ENCODE measurements at places on chromosomes 3 and 15.

DNA sequence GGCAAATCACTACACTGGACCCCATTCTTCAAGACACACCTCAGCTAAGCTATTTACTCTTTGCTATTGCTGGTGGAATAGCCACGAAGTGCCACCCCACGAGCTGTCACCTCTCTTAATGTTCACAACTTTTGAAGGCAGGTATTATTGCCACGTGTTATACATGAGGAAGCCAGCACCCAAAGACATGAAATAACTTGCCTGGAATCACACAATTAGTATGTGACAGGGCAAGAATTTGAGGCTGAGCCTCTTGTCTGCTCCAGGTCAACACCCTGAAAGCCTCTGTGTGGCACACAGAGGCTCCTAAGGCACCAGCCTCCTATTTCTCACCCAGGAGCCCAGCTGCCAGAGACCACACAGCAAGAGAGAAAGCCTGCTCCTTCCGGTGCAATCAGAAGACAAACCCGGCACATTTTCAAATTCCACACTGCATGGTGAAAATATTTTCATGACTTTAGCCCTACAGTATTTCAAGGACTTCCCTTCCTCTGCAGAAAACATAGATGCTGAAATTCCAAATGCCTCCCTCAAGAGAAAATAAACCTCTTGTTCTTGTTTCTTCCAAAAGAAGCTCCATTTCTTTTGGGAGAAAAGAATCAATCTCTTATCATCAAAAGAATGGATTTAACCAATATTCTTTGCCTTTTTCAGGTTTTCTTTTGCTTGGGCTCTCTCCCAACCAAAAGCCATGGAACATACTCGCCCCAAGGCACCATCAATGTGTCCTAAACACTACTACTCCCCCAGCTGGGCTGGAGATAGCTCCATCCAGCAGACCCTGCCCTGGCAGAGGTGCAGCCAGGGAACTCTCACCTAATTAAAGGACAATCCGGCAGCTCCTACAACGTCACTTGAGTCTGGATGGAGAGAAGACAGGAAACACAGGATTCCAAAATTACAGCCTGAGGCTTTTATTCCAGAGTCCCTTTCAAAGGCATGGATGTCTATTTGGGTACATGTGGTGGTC, 84.7 kb upstream of the THBS1 start:
- no peak for DNase-seq

DNA sequence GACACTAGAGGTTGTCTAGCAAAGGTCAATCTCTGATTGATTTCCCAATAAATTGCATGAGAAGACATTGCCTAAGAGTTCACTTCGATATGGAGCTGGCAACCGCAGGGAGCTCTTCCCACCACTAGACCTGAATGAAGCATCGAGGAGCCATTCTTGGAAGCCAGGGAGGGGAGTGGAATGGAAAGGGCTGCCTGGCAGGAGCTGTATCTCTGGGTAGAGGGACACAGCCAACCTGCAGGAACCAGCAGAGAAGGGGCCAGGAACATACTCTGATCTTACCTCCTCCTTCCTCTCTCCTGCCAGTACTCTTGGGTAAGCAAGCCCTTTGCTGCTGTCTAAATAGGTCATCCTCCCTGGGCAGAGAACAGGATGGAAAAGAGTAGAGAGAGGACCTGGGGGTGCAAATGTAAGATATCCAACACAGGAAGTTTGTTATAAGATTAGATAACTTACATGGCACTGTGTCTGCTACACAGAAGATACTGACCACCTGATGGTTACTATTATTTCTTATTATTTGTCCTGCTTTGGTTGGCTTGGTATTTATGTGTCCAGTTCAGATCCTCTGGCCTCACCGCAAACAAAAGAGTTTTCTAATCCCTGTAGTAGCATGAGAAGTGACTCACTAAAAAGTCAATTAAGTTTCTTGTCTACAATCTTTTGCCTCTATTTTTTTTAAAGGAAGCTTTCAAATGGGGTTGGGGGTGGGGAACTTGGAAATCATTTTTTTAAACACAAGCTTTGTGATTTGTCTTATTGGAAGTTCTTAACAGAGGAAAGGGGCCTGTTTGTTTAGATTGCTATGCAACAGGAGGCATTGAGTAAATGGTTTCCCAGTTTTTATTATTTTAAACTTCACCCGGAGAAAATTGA, 156.7 kb upstream of the TSC22D2 start:
- no peak for DNase-seq

GRCh38 chr3:113654851-113655250, 41.6 kb downstream of the USF3 start:
- DNase-seq: no peak

DNA sequence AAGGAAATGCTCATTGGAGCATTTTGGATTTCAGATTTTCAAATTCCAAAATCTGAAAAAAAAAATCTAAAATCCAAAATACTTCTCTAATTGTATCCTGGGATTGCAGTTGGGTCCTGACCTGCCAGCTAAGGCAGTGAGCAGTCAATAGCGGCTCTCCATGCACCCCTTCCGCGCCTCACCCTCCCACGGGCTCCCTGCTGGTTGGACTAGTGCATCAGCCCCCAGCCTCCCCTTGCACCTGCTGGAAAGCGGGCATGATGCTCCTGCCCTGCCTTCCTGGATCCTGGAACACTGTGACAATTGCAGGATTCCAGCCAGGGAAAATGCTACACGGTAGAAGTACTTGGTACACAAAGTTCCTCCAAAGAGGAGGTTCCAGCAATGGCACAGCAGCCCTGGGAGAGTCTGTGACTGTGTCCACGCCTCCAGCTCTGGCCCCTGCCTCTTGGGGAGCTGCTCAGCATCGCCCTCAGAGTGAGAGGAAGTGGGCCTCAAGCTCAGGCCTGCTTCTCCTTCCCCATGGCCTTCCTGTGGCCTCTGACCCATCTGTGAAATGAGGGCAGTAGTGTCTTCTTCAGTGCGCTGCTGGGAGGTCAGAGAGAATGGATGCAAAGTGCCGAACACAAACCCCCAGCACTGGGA, 39.5 kb upstream of the CHRNB4 start:
- DNase-seq: no peak

DNA sequence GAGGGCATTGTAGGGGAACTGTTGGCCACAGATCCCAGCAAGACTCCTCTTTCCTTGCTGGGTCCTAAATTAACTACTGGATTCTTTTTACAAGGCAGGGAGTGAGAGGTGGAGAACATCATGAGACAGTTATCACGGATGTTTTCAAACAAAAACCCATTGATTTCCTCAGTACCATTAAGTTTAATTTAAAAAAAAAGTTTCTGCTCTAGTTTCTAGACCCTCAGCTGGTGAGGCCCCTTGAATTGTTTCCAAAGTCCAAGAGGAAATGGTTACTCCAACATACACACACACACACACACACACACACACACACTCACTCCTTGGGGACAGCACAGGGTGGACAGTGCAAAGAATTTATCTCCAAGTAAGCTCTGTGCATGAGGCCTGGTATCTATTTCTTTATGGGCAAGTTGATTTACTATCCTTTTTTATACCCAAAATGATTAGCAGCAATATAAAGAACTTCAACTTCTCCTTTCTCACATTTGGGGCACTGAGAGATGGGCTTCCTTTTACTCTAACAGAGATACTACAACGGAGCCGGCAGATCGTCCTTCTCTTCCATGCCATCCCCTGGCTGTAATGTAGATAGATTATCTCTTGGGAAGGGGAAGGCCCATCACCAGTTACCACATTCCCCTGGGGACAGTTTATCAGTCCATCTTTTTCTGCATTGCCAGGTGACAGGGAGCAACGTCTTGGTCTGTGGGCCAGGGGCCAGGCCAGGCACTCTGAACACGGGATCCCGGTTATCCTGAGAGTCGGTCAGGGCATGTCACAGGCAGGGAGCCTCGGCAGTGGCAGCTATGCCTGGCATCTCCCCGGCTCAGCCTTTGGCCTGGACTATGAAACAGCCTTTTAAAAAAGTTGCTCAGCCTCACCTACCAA, 54.7 kb downstream of the CORO2B start:
- DNase-seq: no peak

DNA sequence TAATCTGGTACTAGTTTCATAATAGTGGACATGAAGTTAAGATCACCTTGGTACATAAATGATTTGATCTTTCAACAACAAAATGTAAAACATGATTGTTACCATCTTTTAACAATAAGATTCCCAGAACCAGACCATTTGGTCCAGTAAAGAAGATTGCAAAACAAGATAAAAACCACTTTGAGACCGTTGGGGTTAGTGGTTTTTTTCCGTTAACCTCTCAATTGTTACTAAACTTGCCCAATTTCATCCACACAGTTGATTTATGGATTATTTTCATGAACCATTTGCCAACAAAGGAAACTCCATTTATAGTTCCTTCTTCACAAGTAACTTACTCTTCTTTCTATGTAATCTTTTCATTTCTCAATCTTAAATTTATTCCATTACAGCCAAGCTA, 53.8 kb downstream of the ATP8B4 start:
- no peak for DNase-seq

DNA sequence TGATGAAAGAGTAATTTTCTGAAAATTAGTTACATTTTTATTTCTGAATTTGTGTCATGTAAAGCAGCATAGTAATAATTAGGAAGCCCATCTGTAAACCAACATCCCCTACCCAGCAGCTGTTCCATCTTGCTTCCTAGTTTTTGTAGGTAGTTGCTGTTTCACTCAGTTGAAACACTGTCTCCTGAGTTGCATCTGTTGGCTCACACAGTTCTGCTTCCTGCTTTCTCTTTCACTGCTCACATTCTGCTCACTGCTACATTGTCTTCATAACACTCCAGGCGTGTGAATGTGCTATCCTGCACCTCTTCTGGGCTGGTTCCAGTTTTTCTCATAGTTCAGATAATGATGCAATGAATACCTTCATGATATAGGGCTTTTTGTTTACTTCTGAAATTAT, 123.4 kb downstream of the EPHB1 start:
- DNase-seq: peak; percentile 4

GRCh38 chr3:124582196-124582595, 148.1 kb upstream of the UMPS start:
- no peak for DNase-seq

DNA sequence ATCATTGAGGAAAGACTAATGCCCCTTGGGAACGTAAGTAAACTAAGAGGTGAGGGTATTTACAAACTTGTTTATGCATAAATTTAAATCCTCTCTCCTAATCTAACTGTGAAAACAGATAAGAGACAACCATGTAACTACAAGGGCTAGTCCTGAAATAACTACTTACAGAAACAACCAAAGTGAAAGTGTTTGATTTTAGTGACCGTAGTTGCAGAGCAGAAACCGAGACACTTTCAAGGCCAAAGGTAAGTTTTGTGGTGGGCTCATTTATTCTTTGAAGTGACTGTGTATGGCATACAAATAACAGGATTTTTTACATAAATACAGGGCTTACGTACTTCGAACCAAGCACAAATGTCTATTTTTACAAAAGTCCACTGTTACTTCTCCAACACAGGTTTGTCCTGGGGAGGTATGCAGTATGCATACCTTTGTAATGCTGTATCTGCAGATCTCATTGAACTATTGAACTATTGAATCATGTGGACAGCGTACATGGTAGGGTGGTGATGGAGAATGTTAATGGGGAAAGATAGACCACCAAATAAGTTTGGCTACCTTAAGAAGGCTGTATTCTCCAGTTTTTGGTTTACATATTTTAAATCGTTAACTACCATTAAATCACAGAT, 99.6 kb upstream of the RBMS3 start:
- DNase-seq: no peak

GRCh38 chr15:73109765-73110164, 57.5 kb downstream of the NEO1 start:
- no peak for DNase-seq

GRCh38 chr3:195015021-195015420, 255.9 kb downstream of the XXYLT1 start:
- DNase-seq: no peak

DNA sequence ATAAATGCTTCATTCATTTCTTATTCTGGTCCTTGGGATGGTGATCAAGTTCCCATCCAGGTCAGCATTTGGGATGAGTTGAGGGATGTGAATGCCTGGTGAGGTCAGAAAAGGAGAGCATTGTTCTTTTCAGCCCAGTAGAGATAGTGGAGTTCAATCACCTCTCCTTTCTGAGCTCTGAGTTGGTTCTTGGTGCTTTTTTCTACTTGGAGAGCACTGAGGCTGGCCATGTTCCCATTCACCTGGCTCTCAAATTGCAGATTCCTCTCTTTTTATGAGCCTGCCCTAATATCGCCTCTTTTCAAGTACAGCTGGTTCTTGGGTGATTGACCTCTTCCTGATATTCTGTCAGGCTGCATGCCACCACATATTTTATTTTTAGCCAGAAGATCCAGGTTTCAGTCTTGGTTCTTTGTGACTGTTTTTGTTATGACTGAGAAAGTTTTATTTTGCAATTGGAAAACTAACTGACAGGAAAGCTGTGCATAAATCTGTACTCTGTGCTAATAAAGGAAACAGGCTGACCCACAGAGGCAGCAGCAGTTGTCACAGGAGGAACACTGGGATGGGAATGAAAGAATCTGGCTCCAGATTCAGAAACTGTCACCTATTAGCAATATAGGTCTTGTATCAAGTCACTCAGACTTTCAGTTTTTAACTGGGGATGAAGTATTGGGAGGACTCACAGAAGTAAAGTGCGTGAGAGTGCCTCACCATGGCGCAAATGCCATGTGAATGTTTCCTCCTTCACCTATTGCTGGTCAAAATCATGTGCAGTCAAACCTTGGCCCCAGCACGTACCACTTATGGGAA, 10.7 kb downstream of the AQP9 start:
- no peak for DNase-seq

DNA sequence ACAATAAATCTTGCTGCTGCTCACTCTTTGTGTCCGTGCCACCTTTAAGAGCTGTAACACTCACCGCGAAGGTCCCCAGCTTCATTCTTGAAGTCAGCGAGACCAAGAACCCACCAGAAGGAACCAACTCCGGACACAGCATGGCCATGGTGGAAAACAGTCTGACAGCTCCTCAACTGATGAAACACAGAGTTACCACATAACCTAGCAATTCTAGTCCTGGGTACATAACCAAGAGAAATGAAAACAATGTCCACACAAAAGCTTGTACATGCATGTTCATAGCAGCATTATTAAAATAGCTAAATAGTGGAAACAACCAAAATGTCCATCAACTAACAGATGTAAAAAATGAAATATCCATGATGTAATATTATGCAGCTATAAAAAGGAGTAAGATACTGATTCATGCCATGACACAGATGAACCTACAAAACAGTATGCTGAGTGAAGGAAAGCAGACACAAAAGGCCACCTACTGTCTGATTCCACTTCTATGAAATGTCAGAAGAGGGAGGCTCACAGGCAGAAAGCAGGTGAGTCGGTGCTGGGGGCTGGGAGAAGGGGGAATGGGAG, 36.8 kb downstream of the VGLL4 start:
- DNase-seq: no peak
